ENCODE measurements at places on chromosomes 7 and 10. TPM values are rescaled to one million over a fixed set of nuclear protein-coding genes. Genes with fewer than 3 reads are reported as not detected.

Gene NEUROD6
- not detected for total RNA-seq

Gene CALML3
- total RNA-seq, result not detected

Gene VGF
- total RNA-seq, result 0.53 TPM

Gene ZNF488
- not detected for total RNA-seq

Gene CAMK1D
- 1.2 TPM for total RNA-seq

Gene WIPF3
- not detected for total RNA-seq

Gene ADAP1
- 2.3 TPM for total RNA-seq

Gene HILPDA
- total RNA-seq, result 7.8 TPM

Gene ERVW-1
- total RNA-seq, result not detected

Gene ENO4
- total RNA-seq, result 0.58 TPM

Gene GNG11
- 59.0 TPM for total RNA-seq

Gene CYP2C8
- not detected for total RNA-seq

Gene GIMAP4
- total RNA-seq, result not detected

Gene SFRP5
- not detected for total RNA-seq

Gene ETV1
- 20.8 TPM for total RNA-seq

Gene SLC39A12
- not detected for total RNA-seq

Gene CDHR1
- 0.58 TPM for total RNA-seq

Gene RPP30
- total RNA-seq, result 32.0 TPM

Gene IRF5
- not detected for total RNA-seq

Gene GNGT1
- total RNA-seq, result not detected

Gene LIPF
- total RNA-seq, result not detected

Gene OR2A7
- total RNA-seq, result 0.89 TPM

Gene ANKRD30A
- not detected for total RNA-seq

Gene SCART1
- under 0.01 TPM for total RNA-seq

Gene LEP
- total RNA-seq, result not detected

Gene EPDR1
- total RNA-seq, result 7.5 TPM

Gene NKX2-3
- not detected for total RNA-seq

Gene GPR22
- 0.71 TPM for total RNA-seq

Gene NXPH1
- not detected for total RNA-seq

Gene MKX
- 7.5 TPM for total RNA-seq

Gene CACNB2
- total RNA-seq, result 0.35 TPM

Gene HOXA4
- total RNA-seq, result not detected

Gene DOCK4
- 6.6 TPM for total RNA-seq

Gene SPDYE3
- not detected for total RNA-seq

Gene LAMB4
- total RNA-seq, result under 0.01 TPM

Gene LRCH4
- total RNA-seq, result 39.8 TPM

Gene MMP21
- total RNA-seq, result not detected

Gene CRPPA
- 0.89 TPM for total RNA-seq

Gene VWC2
- not detected for total RNA-seq

Gene TYSND1
- total RNA-seq, result 14.1 TPM

Gene TMEM26
- 0.18 TPM for total RNA-seq
